ENCODE measurements at places on chromosomes 3 and 15.

DNA sequence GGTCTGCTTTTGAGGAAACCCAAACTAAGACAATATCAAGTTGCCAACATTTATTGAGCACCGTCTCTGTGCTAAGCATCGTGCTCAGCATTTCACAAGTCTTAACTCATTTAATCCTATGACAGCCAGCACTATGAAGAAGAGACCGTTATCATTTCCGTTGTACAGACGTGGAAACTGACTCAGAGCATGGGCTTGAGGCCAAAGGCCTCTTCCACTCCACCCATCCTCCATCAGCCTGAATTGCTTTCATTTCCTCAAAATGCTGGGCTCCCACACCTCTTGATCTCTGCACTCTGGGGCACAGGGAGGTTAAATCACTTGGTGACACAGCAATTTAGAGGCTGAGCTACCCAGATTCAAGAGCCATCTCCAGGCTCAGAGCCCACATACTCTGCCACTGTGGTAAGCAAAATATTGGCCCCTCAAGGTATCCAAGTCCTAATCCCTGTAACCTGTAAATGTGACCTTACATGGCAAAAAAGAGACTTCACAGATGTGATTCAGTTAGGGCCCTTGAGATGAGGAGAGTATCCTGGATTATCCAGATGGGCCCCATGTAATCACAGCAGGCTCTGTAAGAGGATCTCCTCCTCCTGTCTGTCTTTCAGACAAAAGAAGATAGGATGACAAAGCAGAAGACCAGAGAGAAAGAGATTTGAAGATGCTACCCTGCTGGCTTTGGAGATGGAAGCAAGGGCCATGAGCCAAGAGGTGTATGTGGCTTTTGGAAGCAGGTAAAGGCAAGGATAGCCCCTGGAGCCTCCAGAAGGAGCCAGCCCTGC is 24.3 kb upstream of the FLNB start:
- peak; percentile 52 for DNase-seq

- DNase-seq: no peak
Measured at GRCh38 chr15:40087991-40088928, 20.4 kb downstream of the BMF start.

DNA sequence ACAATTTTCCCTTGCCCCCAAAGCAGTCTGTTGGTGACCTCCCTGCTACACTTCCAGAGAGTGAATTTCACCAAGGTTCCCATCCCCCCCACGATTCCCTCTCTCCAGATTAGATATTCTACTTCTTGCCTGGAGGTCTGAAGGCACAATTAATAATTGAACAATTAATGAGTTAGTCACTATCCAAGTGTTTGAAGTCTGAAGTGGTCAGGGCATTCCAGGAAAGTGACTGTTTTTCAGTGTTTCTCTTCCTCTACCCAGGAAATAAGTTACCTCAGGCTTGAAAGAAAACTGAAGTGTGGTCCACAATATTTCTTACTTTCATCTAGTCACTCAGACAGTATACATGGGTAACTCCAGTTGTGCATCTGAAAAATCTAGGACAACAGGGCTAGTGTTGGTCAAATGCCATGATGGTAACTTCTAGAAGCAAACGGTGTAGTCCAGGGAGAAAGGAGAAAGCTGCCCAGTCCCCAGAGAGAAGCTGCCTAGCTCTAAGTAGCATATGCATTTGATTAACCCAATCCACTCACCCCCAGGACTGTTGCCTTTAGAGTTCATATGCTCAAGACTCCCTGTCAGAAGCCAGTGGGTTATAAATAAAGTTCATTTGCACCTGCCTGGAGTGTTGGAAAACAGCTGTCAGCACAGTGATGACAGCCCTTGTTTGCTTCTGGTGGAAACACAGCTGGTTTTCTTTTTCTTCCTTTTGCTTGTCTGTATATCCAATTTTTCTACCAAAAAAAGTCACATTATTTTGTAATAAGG is 2.3 kb upstream of the TM4SF4 start:
- DNase-seq: no peak

DNA sequence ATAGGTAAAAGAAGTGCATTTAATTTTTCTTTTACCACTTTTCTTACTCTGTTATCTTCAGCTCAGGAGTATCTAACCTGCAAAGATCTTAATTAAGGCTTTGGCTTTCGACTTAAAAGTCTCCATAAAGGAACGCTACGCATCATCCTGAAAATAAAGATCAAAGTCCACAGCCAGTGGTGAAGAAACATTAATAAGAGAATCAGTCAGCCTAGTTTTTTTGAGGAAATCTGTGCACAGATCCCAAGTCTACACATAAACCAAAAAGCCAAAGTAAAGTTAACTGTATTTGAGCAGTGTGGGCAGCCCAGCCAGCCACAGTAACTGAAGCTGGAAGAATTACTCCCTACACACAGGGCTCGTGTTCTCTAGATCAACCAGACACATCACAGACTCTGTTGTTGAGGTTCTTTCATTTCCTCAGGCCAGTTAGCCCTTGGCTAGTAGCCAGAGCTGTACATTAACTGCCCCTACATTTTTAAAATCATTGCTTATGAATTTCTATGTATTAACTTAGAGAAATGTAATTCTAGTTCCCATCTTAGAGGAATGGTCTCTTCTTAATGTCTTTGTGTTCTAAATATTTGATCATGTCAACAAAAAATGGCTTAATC is 6.9 kb downstream of the LRRC2 start:
- DNase-seq: no peak

DNA sequence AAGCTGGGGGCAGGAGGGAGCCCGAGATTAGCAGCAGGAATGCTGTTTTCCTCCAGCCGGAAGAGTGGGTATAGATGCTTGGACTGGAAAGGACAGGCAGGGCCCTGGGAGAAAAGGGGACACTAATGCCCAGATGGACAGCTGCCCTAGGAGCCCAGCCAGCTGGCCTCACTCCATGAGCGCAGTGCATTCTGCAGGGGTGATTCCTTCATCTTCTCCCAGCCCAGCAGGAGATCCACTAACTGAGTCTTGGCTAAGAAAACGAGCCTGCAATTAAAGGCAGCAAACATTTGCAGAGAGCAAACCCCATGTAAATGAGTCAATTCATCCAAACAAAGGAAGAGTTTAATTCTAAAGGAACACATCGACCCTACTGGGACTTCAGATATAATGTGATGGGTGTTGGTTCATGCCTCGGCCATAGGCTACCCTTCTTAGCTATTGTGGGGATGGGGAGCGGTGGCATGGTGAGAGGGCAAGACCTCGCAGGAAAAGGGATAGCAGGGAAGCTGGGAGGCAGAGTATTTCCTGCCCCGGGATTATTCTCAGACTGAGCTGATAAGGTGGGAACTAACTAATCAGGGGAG is 13.3 kb upstream of the MINAR1 start:
- no peak for DNase-seq

- no peak for DNase-seq
Measured at GRCh38 chr3:14121859-14122258, 2.8 kb downstream of the CHCHD4 start.

GRCh38 chr3:190695994-190696393 is 166.5 kb downstream of the GMNC start:
- no peak for DNase-seq

GRCh38 chr15:59543721-59544547 is 67.6 kb upstream of the GCNT3 start:
- peak; percentile 25 for DNase-seq

DNA sequence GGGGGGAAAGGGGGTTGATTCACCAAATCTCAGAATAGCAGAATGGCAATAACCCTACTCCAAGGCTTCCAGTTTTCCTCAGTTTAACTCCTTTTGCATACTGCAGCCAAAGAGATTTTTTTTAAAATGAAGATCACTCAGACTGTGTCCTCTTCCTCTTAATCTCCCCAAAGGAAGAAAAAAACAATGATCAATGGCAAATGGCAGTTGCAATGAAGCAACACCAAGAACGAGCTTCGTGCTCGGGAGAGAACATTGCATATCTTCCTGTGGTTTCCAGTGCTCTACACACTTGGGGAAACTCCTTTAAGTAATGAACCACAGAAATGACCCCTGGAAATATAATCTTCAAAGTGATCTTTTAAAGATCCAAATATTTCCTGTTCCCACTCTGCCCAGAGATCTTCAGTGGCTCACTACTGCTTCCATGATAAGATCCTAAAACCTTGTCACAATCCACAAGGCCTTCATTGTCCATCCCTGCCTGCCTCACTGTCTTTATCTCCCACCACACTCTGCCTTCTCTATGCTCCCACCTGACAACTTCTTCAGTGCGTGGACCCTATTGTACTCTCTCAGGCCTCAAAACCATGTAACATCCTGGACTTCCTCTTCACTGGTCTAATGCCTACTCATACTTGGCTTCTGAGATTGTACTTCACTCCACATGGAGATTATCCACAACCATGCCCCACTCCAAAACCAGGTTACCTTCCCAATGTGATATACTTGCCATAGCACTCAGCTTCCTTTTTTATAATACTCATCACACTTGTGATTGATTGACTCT is 394.8 kb downstream of the FHIT start:
- no peak for DNase-seq

GRCh38 chr3:108455212-108455705 is 55.1 kb downstream of the MYH15 start:
- DNase-seq: no peak

DNA sequence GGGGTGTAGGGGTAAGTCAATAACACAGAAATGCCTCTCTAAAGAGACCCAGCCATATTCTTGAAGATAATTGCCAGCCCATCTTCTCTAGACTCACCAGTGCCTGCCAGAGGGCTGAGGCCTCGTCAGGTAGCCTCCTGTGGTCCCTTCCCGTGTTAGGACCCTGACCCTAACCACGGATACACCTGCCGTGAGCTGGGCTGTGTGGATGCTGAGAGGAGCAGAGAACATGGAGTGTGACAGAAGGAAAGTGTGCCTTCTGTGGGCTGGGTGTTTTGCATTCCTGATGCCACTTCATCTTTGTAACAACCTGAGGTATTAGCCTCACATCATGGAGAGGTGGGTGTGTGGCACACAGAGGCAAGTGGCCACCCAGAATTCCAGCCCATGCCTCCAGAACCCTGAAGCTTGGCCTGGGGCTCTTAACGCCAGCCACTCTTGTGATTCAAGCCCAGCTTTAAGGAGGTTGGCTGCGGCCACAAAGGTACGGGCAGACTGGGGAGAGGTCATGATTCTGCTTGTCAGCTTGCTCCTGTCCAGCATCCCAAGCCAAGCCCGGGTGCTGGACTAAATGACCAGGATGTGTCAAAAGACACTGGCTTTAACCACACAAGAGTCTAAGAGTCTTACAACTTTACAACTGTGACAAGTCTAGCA is 21.1 kb upstream of the ABTB1 start:
- no peak for DNase-seq

- no peak for DNase-seq
Measured at GRCh38 chr3:51680663-51681230, 9.7 kb downstream of the TEX264 start.

DNA sequence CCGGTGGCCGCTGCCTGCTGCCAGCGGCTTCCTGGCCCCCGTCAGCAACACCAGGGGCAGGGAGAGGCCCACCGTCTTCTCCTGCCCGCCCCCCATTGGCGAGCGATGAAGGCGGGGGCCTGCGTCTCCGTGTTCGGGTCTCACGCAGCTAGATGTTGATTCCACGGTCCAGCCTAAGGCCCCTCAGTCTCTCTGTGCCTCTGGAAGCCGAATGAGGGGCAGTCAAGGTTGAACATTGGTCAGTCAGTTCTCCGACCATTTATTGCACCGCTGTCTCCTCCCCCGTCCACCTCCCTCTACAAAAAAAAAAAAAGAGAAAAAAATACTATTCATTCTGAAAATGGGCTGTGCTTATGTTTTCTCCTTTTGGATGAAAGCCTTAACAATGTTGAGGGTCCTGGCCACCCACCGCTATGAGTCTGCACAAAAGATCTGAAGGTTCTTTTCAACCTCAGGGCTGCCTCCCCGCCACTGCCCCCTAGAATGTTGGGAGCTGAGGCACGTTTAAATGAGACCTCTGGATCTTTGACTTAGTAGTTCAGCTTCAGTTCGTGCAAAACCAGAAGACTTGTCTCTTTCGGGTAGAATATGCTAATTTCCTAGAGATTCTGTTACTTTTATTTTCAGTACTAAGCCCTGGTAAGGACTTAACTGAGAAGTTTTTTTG is 736 bp downstream of the IREB2 start:
- DNase-seq: peak; percentile 56

DNA sequence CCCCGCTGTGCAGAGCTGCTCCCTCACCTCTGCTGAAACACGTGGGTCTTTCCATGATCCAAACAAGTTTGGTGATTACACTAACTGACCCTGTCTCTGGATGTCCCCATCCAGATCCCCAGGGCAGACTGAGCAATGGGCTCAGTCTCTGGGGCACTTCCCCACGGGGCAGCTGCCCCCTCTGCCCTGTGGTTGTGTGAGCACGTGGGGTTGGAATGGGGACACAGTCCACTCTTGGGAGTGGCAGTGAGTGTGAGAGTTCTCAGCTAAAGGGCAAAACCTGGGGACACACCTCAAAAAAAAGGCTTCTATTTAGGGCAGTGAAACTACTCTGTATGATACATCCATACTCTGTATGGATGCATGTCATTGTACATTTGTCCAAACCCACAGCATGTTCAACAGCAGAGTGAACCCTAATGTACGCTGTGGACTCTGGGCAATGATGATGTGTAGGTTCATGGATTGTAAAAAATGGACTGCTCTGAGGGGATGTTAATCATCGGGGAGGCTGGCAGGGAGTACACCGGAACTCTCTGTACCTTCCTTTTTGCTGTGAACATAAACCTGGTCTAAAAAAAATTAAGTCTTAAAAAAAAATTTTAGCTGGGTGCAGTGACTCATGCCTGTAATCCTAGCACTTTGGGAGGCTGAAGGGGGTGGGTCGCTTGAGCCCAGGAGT is 49.9 kb upstream of the BLM start:
- DNase-seq: no peak

GRCh38 chr3:15390460-15390859 is 36.9 kb downstream of the METTL6 start:
- DNase-seq: no peak

GRCh38 chr3:185629554-185630181 is 43.6 kb downstream of the SENP2 start:
- DNase-seq: no peak

DNA sequence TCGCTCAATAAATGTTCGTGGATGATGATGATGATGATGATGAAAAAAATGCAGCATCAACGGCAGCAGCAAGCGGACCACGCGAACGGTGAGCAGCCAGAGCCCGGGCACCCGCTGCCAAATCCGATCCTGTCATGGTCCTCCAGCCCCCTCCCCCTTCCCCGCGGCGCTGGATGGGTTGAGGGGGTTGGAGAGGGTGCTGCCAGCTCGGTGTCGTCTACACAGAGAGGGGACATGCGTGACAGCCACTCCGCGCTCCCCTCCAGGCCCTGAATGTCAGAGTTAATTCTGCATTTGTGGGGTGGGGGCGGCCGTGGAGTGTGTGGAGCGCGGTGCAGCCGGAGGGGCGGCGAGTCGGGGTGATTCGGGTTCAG is 722 bp downstream of the CACNA1D start:
- DNase-seq: no peak

DNA sequence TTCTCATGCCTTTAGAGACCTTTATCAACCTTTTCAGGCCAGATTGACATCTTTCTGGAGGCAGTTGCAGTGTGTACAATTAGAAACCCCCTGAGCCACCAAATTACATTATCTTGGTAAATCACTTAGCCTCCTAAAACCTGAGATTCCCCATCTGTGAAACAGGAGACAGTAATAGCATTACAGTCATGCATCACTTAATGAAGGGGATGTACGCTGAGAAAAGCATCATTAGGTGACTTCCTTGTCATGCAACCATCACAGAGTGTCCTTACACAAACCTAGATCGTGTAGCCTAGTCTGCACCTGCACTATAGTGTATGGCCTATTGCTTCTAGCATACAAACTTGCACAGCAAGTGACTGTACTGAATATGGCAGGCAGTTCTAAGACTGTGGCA is 400.8 kb upstream of the CNTN3 start:
- DNase-seq: no peak
